ENCODE measurements at places on chromosomes 7 and 10. TPM values are rescaled to one million over a fixed set of nuclear protein-coding genes. Genes with fewer than 3 reads are reported as not detected.

Gene SPDYE1
- not detected for total RNA-seq

Gene NUTM2A
- total RNA-seq = 1.1 TPM

Gene HTR7
- total RNA-seq = 0.88 TPM

Gene SEMA4G
- total RNA-seq = 0.42 TPM

Gene RADIL
- total RNA-seq = not detected

Gene LSM8
- total RNA-seq = 89.2 TPM

Gene CYP26A1
- total RNA-seq = 1.7 TPM

Gene LEP
- not detected for total RNA-seq

Gene EGFR
- total RNA-seq = 28.9 TPM

Gene LRRC61
- not detected for total RNA-seq

Gene ADGRA1
- not detected for total RNA-seq

Gene TAS2R39
- not detected for total RNA-seq

Gene PPP1R9A
- total RNA-seq = not detected

Gene GIMAP8
- not detected for total RNA-seq

Gene FAM131B
- 0.41 TPM for total RNA-seq

Gene ATRNL1
- 36.2 TPM for total RNA-seq

Gene LRRC18
- not detected for total RNA-seq

Gene HMX3
- total RNA-seq = 10.8 TPM

Gene RRP12
- total RNA-seq = 25.1 TPM

Gene C10orf71
- total RNA-seq = not detected

Gene CYP3A7
- total RNA-seq = not detected

Gene SGPL1
- 58.3 TPM for total RNA-seq

Gene ANXA8L1
- not detected for total RNA-seq

Gene PHKG1
- 0.21 TPM for total RNA-seq

Gene PRRT4
- total RNA-seq = not detected

Gene SLC13A1
- 0.09 TPM for total RNA-seq

Gene NKX2-3
- total RNA-seq = not detected

All from SJSA1 (cell line).